ENCODE measurements at places on chromosomes 13 and 19.

- no peak for DNase-seq
Measured at GRCh38 chr13:77919921-77920294, 1.3 kb upstream of the EDNRB start.

DNA sequence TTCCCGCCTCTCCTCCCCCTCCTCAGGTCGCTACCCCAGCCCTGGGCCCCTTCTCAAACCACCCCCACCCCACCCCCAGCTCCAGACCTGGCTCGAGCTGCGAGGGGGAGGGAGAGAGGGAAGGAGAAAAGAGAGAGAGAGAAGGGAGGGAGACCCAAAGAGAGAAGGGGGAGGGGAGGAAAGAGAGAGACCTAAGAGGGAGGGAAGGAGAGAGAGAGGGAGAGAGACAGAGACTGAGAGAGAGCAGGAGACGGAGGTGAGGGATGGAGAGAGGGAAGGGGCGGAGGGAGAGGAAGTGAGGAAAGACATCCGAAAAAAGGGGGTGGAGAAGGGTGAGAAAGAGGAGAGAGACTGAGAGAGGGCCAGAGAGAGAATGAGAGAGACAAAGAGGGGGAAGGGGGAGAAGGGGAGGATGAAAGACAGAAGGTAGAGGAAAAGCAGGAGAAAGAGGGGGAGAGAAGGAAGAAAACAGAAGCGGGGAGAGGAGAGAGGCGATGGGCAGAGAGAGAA is 2.0 kb upstream of the SPACA6 start:
- DNase-seq: no peak

GRCh38 chr13:104954210-104954609 is 1581.3 kb downstream of the EFNB2 start:
- DNase-seq: no peak

DNA sequence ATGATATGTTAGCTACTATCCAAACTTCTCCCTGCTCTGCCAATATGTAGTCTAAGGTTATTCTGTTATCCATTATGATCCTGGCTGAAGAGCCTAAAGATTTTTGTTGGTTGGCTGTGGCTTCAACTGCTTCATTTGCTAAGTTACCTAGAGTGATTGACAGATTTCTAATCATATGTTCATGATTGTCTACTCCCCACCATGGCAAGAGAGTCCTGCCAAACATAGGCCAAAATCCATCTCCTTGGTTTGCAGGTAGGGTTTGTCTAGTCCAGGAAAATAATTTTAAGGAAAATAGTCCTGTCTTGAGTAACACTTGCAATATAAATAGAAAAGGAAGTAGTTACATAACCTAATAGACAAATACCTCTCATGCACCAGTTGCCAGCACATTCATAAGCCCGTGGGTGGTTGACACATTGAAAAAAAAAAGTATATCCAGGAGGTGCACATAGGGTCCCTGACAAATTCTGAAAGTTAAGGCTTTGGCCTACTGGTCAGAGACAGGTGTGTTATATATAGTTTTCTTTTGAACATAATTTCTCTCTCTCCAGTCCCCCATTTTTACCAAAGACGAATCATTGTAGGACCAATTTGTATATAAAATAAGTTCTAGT is 5.4 kb upstream of the CBY2 start:
- DNase-seq: peak; percentile 32

- DNase-seq: no peak
Measured at GRCh38 chr13:46184277-46184699, 2.3 kb upstream of the LCP1 start.

- DNase-seq: peak; percentile 49
Measured at GRCh38 chr13:114285166-114285808, 3.9 kb downstream of the UPF3A start.

GRCh38 chr13:67880916-67881315 is 650.8 kb upstream of the PCDH9 start:
- DNase-seq: peak; percentile 11

GRCh38 chr13:104571161-104571892 is 1505.1 kb upstream of the SLC10A2 start:
- DNase-seq: peak; percentile 62

GRCh38 chr19:51887522-51888498 is at the start of gene ZNF577:
ZNF577 (minus strand) TSS chr19:51887951; CDS start chr19:51880382, 7,569 bp downstream.
- DNase-seq: peak; percentile 90

GRCh38 chr19:50313812-50314536 is 15.2 kb downstream of the KCNC3 start:
- no peak for DNase-seq

- DNase-seq: no peak
Measured at GRCh38 chr19:35337097-35337983, 8.4 kb downstream of the CD22 start.

All from RWPE1 (cell line).